ENCODE measurements at places on chromosomes 7 and 10. TPM values are rescaled to one million over a fixed set of nuclear protein-coding genes. Genes with fewer than 3 reads are reported as not detected.

WEE2 gene
- 0.33 TPM for total RNA-seq

FAM25C gene
- not detected for total RNA-seq

CFAP46 gene
- 1.5 TPM for total RNA-seq

P4HA1 gene
- 196 TPM for total RNA-seq

CALCR gene
- total RNA-seq, result not detected

CALY gene
- total RNA-seq, result not detected

PRR15 gene
- not detected for total RNA-seq

TEX36 gene
- total RNA-seq, result not detected

SPDYE9 gene
- total RNA-seq, result under 0.01 TPM

FAM241B gene
- total RNA-seq, result 0.29 TPM

MYO1G gene
- total RNA-seq, result under 0.01 TPM
